Activated CD4-positive, alpha-beta T cell treated with anti-CD3 and anti-CD28 coated beads for 24 hours (primary cell): ENCODE measurements at places on chromosomes 13 and 19.

GRCh38 chr13:52377898-52378297, 28.1 kb downstream of the THSD1 start:
- no peak for DNase-seq

DNA sequence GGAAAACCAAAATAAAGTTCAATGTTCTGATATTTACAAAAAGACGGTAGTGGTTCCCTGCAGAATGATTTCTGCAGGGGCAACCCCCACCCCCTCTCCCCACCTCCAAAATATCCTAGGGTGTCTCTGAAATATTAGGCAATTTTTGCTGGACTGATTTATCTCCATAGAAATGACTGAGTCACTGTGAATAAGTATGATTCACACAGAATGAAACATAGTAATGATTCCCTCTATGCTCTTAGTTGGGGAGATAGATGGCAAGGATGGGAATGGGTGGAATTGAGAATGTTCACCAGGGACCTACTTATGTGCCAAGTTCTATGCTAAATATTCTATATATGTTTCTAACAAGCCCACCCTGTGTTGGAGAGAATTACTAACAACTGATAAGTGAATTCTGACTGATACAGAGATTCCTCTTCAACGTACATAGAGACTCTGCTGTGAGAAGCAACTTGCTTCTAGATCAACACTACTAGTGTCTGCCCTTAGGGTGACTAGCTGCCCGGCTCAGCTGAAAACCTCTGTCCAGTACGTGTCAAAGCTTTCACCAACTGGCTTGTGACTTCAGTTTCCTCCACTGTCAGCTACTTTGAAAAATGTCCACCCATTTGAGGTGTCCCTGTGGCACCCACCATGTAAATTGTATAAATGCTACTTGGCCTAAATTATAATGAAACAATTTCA, 38.4 kb upstream of the RAP2A start:
- no peak for DNase-seq

DNA sequence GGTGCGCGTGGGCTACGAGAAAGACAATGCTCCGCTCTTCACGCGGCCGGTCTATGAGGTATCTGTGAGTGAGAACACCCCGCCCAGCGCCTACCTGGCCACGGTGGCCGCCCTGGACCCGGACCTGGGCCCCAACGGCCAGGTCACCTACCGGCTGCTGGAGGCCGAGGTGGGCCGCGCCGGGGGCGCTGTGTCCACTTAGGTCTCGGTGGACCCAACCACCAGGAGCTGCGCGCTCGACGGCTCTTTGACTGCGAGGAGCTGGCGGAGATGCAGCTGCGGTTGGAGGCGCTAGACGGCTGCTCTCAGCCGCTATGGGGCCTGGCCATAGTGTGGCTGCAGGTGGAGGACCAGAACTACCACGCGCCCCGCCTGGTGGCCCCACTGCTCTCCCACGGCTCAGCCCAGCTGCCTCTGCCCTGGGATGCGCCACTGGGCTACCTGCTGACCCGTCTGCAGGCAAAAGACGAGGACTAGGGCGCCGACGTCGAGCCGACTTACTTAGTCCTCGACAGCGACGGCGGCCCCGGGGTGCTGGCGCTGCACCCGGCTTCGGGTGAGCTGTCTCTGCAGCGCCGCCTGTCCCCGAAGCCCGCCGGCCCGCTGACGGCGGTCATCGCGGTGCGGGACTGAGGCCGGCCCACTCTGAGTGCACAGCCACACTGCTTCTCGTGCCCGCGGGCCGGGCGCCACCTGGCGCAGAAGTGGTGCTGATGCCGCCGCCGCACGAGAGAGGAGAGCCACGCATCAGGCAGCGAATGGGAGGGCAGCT, 173.0 kb downstream of the OLFM4 start:
- no peak for DNase-seq

DNA sequence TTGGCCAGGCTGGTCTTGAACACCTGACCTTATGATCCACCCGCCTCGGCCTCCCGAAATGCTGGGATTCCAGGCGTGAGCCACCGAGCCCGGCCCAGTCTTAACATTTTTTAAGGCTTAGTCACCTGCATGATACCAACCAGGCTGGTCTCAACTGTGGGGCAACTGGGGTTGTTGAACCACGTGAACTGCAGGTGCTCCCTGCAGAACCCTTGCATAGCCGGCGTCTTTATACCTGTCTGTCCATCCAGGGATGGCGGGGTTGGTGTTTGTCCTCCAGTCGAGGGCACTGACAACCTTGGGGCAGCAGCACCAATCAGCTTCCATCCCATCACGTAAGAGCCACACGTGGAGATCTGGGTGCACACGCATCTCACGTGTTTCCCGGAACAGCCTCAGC, 24.8 kb upstream of the LILRA2 start:
- DNase-seq, result no peak

GRCh38 chr13:50224534-50224933, 209.3 kb downstream of the KCNRG start:
- no peak for DNase-seq

GRCh38 chr13:44685641-44686040, 109.5 kb upstream of the TSC22D1 start:
- DNase-seq, result no peak

DNA sequence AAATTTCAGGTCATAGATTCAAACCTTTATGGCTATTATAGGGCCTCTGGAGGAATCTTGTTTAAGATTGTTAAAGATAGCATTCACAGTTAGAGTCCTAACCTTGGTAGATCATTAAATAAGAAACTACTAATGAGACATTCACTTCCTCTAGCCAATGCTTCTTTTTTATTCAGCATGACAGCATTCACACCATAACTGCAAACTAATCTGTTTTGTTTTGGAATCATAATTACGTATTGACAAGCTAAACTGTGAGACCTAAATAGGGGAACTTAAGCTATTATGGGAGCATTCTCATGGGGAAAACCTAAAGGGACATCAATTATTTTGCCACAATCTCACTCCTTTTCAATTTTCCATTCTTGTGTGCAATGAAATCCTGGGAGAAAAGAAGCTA, 653.8 kb downstream of the PCDH9 start:
- DNase-seq, result no peak

- DNase-seq, result no peak
Observed at GRCh38 chr13:73598020-73598712, 536.0 kb downstream of the KLF12 start.

DNA sequence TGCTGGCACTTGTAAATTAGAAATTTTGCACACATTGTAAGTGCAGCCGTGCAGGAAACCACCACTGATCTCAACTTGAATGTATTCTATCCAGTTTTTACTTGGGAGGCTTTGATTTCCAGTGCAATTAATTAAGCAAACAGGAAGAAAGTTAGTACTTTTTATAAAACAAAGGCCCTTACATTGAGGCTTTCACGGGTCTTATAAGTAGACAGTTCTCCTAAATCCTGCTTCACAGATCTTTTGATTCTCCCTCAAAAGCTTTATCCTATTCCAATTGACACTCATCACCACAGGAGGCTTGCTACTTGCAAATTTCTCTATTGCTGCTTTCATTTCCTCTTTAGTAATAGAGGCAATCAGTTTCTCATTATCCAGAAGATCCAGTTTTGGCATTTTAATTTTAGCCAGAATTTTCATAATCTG, 90.1 kb downstream of the ERCC5 start:
- no peak for DNase-seq

DNA sequence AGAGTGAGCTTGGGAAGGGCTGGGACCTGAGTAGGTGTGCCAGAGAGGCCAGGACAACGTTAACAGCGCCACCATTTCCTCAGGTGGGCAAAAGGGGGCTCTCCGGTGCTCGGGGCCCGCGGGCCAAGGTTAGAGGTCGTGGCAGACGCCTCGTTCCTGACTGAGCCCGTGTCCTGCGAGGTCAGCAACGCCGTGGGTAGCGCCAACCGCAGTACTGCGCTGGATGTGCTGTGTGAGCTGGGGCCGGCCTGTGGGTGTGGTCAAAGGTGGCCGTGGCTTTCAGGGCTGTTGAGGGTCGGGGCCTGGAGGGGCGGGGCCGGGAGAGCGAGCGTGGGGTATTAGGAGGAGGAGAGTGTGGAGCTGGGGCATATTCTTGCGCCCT, 3.7 kb downstream of the KIRREL2 start:
- DNase-seq, result no peak

- no peak for DNase-seq
Observed at GRCh38 chr13:46359714-46360113, 27.3 kb downstream of the RUBCNL start.

DNA sequence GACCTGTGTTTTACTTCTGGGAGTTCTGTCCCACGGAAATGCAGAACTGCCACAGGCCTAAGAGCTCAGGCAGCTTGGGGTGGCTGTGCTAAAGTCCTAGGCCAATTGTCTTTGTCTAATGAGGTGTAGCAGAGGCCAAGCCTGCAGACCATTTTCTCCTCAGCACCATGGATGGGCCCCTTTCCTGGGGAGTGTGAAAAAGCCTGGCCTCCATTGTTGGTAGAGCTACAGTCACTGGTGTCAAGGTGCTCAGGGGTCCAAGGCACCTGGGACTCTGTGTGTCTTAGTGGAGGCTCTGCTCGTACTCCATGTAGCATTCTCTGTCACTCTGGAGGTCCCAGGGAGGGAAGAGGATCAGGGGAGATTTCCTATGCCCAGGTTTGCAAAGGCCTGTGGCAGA, 329.6 kb downstream of the SLITRK5 start:
- no peak for DNase-seq

DNA sequence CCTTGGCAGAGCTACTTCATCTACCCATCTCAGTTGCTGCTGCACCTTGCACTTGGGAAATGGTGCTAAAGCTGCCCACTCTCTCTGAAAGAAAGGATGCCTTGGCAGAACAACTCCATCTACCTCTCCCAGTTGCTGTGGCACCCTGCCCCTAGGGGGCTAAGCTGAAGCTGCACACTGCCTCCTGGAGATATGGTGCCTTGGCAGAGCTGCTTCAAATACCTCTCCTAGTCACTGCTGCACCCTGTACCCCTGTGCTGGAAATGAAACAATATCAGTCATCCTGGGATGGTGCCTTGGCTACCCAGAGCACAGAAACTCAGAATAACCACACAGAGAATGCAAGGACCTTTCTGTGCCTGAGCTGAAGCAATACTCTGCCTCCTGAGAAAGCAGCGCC, 615.8 kb downstream of the DIAPH3 start:
- no peak for DNase-seq

DNA sequence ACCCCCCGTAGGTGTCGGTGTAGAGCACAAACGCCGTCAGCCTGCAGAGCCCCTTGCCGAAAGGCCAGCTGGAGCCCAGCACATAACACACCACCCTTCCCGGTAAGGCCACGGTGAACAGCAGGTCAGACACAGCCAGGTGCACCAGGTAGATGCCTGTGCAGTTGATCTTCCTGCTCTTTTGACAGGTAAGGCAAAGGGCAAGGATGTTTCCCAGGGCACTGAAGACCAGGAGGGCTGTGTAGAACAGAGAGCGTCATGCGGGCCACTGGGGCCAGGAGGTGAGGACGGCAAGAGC, 92.6 kb upstream of the TM9SF2 start:
- no peak for DNase-seq

DNA sequence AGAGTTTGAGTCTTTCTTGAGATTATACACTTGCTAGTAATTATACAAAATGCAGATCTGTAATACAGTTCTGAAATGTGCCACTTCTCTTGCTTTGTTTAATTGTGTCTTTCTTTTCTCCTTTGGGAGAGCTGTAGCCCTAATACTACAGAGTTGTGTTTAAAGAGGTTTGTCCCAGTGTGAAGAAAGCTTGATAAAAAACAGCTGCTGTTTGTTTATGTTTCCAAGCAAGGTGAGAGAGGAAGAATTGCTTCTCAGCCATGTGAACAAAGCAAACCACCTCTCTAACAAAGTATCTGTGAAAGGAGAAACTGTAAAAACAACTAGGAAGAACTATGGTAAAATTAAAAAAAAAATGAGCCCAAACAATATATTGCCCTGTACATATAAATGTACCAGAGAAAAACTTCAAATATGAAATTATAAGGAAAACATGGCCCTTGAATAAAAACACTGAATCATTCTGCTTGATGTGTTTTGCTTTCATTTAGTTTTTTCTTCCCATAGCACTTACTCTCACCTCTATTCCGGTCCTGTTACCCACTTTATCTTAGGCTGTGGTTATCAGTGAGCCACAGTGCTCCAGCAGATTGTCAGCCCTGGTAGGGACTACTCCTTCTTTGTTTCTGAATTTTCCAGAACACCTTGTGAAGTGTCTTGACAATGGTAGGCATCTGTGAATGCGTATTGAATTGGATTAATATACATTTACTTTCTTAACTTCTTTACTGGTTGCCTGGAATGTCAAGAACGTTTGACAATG, 257.1 kb downstream of the MTUS2 start:
- no peak for DNase-seq

- DNase-seq, result no peak
Observed at GRCh38 chr19:13036366-13036976, 41.2 kb downstream of the NFIX start.

DNA sequence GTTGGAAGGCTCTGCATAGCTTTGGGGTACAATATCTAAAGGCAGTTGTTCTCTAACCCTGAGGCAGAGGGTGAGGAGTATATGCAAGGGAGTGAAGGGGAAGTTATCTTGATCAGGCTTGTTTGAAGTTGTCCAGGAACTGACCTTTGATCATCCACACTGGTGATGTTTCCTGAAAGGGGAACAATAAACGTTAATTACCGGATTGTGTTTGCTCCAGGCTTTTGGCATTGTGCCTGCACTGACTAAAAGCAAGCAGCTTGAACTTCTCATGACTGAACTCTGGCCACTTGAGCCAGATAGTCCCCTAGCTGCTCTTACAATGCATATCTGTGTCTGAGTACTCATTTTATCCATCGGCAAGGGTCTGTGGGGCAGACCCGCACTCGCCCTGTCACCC, 27.0 kb upstream of the ZNF726 start:
- DNase-seq, result no peak
